Choroid plexus epithelial cell (primary cell): ENCODE measurements at places on chromosomes 5 and 9.

GRCh38 chr5:58871648-58872242 lies 288.9 kb downstream of the RAB3C start:
- peak; percentile 71 for DNase-seq

DNA sequence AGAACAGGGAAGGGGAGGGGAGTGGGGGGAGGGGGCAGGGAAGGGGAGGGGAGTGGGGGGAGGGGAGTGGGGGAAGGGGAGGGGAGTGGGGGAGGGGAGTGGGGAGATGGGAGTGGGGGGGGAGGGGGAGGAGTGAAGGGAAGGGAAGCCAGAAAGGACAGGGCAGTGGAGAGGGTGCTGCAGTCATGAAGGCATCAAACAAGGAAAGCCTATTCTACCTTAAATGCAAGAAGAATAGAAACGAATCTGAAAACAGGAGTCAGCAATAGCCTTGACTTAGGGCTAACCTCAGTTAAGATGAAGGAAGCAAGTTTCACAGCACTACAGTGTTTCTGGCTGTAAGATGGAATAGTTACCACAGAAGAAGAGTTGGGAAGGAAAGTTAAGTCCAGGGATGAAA lies 59.5 kb downstream of the CAMSAP1 start:
- DNase-seq: no peak

- peak; percentile 81 for DNase-seq
Observed at GRCh38 chr5:103041071-103041676, 78.8 kb downstream of the GIN1 start.

GRCh38 chr5:147690595-147690994 lies 91.9 kb downstream of the JAKMIP2 start:
- DNase-seq: peak; percentile 7

GRCh38 chr5:170268884-170269283 lies 28.7 kb downstream of the LCP2 start:
- DNase-seq: no peak

DNA sequence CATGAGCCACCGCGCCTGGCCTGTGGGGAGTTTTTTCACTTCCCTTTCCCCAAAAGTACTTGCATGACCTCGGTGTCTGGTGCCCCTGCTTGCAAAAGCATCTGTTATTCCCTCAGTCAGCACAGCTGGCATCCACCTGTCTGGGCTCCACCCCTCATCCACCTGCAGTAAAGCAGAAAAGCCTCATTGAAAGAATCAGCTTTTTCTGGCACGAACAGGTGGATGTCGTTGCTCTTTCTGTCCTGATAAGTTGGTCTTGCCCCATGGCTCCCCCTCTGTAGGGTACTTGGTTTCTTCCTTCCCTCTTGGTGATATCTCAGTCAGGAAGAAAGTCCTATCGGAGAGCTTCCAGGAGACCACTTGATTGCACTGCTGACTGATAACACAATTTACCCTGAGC lies 37.4 kb downstream of the WWC1 start:
- DNase-seq: peak; percentile 50

- DNase-seq: peak; percentile 80
Observed at GRCh38 chr5:147481874-147482705, 27.8 kb downstream of the DPYSL3 start.

- no peak for DNase-seq
Observed at GRCh38 chr5:5699062-5699461, 276.6 kb downstream of the ICE1 start.

DNA sequence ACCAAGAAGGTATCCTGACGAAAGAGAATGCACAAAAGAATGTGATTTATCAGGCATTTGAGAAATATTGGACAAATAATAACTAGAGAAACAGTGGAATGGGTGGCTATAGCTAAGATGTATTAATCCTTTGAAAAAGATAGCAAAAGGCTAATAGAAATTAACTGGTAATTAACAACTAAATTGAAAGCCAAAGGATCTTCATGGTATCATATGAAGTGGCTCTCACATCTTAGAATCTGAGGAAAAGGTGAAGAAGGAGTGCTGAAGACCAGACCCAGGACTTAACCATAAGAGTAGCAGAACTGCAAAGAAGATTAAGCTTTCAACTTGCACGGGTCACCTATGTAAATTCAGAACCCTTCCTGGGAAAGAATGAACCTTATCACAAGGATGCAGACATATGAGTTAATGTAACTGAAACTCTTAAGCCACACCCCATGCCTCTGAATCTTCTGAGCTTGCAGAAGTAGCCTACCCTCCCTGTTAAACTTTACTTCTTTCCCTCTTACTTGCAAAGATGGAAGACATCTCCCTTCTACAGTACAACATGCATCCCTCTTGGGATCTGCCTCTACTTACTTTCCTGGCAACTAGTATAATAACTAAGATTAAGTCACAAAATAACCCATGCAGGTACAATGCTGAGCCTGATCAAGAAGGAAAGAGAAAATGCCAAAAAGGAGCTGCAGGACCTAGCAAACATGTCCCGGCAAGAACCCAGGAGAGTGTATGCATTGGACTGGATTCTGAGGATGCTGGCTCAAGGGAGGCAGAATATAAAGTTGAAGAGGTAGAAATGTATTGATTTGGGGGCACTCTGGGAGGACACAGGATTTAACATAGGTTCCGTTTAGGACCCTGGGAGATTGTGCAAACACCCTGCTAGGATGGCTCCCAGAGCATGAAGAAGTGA lies 395.5 kb upstream of the SLC30A5 start:
- no peak for DNase-seq
